ENCODE measurements at places on chromosomes 2 and 18.

DNA sequence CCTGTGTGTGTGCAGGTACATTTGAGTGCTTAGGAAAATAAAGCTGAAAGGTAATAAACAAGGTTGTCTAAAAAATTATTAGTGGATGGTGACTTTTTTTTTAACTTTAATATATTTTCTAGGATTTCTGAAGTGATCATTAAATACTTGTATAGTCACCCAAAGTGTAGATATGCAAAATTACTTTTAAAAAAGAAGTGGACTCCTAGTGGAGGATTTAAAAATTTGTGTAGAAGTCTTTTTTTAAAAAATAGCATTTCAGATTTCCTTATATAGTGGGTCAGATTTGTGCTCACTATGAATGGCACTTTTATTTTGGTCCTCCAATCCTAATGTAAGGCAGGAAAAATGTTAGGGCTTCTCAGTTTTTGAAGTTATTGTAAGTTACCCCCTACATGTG lies 3.9 kb downstream of the GORASP2 start:
- no peak for DNase-seq

- DNase-seq = no peak
Observed at GRCh38 chr2:203580844-203581243, 45.7 kb upstream of the RAPH1 start.

- DNase-seq = no peak
Observed at GRCh38 chr2:129165006-129165405, 814.5 kb upstream of the RAB6C start.

- DNase-seq = no peak
Observed at GRCh38 chr2:68970566-68971265, 3.7 kb upstream of the GKN1 start.

DNA sequence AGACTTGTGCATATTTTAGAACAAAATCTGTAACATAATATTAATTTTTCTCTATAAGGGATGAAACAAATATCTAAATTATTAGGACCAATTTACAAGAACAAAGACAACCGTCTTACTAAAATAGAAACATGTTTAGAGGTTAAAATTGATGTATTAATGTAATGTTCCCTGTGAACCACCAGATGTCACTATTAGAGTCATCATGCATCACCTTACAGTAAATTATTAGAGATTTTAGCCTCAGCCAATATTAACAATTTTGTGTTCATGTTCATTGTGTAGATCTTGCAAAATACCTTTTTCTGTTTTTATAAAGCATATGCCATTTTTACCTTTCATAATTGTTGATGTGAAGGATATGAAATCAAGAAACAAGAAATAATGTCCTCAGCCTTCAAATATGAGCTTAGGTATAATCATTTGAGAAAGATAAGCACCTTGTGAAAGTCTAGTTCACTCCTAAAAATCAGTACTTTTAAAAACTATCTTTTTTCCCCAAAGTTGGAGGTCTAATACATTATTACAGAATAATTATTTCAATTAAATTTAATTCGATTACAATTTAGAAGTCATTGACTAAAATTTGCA lies 344.3 kb upstream of the KCNH7 start:
- peak; percentile 3 for DNase-seq

DNA sequence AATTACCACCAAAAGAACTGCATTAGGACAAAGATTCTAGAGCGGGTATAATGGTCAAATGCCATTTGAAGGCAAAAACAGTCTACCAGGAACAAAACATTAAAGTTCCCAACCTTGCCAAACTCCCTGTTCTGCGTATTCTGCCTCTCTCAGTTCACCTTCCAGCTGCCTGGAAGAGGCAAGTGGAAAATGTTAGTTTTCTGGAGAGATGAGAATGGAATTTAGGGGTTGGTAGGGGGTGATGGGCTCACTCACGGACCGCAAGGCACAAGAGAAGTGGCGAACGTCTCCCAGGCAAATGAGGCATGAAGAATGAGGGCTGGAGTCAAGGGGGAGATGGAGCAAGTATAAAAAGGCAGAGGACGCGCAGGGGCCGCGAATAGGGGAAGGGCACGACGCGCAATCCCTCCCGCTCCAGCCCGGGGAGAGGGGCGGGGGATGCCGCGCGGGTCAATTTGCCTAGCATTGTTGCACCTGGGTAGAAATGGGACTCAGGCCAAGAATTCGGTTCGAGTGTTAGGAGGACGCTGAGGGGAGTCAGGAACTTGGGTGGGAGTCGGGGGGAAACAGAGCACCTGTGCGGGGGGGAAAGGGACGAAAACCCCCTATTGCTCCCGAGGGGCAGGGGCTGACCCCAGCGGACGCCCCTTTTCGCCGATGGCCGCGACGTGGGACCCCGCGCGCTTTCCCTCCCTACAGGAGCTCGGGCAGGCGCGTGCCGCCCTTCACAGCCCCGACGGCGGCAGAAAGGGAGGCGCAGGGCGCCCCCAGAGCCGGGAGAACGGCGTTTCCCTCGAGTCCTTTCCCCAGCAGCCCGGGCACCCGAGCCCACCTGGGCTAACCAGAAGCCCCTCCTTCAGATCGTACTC lies 573 bp downstream of the PAIP2B start:
- peak; percentile 1 for DNase-seq

Data from activated CD4-positive, alpha-beta T cell treated with anti-CD3 and anti-CD28 coated beads, Interleukin-2, amount 50 U/mL, for 16 hours (primary cell).